ENCODE measurements at places on chromosomes 7 and 10. TPM values are rescaled to one million over a fixed set of nuclear protein-coding genes. Genes with fewer than 3 reads are reported as not detected.
A peak's percentile ranks its signal among the peaks of the same experiment; 100 is the strongest.

DNA sequence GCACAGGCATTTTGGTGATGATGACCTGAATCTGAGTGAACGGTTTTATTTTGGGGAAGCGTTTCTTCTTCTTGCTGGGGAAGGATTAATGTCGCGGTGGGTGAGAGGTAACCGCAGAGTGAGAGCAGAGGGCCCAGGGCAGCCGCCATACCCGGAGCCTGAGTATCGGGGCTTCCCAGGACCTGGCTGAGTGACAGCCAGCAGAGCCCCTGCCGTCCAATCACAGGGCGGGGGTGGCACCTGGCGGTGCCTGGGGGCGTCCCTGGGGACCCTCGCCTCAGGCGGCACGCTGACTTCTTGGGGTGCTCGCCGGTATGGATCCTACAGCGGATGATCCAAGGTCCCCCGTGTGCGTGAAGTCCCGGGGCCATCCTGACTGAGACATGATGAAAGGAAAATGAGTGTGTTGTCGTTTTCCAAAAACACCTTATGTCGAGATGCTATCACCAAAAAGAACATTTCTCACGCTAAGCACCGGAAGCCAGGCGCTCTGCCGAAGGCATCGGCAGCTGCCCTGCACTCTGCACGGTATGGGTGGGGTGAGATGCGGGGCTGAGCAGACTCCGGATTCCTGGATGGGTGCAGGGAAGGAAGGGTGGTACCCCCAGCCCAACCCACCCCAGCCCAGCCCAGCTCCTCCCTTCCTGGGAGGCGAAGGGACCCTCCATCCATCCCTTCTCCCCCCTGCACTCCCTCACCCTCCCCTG lies 227.9 kb upstream of the SHH start:
- H3K36me3 ChIP-seq, result no peaks in the 10 kb centered on the region
- no peak overlapping the region for H3K4me3 ChIP-seq
- no peaks in the 10 kb centered on the region for H3K27me3 ChIP-seq
- no peaks in the 10 kb centered on the region for H3K4me1 ChIP-seq

GRCh38 chr10:62724465-62724864 lies 80.1 kb upstream of the ADO start:
- DNase-seq, result no peak
- H3K4me1 ChIP-seq, result no peaks in the 10 kb centered on the region
- H3K27me3 ChIP-seq, result peaks cover 73% of the 10 kb centered on the region
- no peak overlapping the region for H3K27ac ChIP-seq
- no peaks in the 10 kb centered on the region for H3K36me3 ChIP-seq
- no peak overlapping the region for H3K4me3 ChIP-seq

GRCh38 chr7:127093340-127093739 lies 159.4 kb downstream of the GRM8 start:
- H3K4me1 ChIP-seq, result no peaks in the 10 kb centered on the region
- H3K27me3 ChIP-seq, result no peaks in the 10 kb centered on the region
- no peak overlapping the region for H3K27ac ChIP-seq
- H3K4me3 ChIP-seq, result no peak overlapping the region
- no peaks in the 10 kb centered on the region for H3K36me3 ChIP-seq

DNA sequence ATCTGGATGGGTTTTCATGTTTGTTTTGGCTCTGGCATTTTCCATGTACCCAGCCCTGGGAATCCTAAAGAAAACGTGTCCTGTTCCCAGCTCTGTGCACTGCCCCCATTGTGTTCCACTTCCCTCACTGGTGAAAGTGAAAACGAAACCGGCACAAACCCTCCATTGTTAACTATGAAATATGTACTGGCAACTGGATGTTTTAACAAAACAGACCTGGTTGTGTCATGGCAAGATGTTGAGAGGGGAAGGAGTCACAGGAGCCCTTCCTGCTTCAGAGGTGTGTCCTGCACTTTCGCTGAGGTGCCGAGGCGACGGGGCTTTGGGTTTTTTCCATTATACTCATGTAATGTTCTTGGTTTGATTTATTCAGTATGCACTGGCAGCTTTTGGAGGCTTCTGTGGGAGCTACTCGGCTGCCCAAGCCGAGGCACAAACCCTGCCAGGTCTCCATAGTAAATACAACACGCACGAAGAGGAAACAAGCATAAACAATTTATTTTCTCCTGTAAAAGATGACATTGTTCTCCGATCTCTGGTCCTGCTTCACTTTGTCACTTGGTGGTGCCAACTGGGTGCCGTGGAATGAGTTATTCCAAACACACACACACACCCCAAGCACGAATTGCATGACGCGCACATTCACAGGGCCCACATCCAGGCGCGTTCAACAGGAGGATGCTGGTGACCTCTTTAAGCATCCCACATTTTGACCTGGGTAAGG lies 118.2 kb downstream of the CDK6 start:
- no peaks in the 10 kb centered on the region for H3K27me3 ChIP-seq
- peak overlapping the region; percentile 78 for H3K4me3 ChIP-seq
- peak overlapping the region; percentile 93 for H3K27ac ChIP-seq
- peak; percentile 85 for DNase-seq
- H3K4me1 ChIP-seq, result peaks cover 20% of the 10 kb centered on the region

GRCh38 chr10:31090894-31091607 lies 59.4 kb upstream of the ZNF438 start:
- H3K27me3 ChIP-seq, result no peaks in the 10 kb centered on the region
- H3K4me1 ChIP-seq, result no peaks in the 10 kb centered on the region
- H3K36me3 ChIP-seq, result no peaks in the 10 kb centered on the region
- no peak overlapping the region for H3K27ac ChIP-seq
- no peak overlapping the region for H3K4me3 ChIP-seq

GRCh38 chr10:10533437-10533836 lies 484.2 kb upstream of the CELF2 start:
- DNase-seq, result peak; percentile 51
- H3K27me3 ChIP-seq, result no peaks in the 10 kb centered on the region
- H3K4me3 ChIP-seq, result no peak overlapping the region
- no peak overlapping the region for H3K27ac ChIP-seq
- H3K36me3 ChIP-seq, result no peaks in the 10 kb centered on the region

DNA sequence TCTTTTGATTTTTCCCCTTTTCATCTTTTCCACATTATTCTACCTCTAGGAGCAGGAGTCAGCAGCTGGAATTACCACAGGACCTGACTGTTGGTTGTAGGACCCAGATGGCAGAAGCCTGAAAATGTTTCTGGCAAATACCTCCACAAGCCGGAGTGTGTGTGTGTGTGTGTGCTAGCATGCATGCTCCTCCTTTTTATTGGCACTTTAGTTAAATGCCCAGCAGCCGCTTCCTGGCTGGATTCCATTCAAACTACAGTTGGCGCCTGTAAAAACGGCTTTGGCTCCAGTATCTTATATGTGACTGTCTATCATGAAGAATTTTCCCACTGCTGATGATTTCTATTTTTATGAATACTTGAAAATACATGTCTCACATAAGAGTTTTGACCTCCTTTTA lies 319.7 kb upstream of the SP4 start:
- no peak overlapping the region for H3K27ac ChIP-seq
- H3K4me3 ChIP-seq, result no peak overlapping the region
- H3K36me3 ChIP-seq, result no peaks in the 10 kb centered on the region
- no peaks in the 10 kb centered on the region for H3K4me1 ChIP-seq
- no peaks in the 10 kb centered on the region for H3K27me3 ChIP-seq

GRCh38 chr7:27196287-27196767 lies 3.6 kb downstream of the HOXA13 start:
- no peak overlapping the region for H3K4me3 ChIP-seq
- H3K27ac ChIP-seq, result no peak overlapping the region
- H3K27me3 ChIP-seq, result peaks cover 15% of the 10 kb centered on the region
- H3K36me3 ChIP-seq, result no peaks in the 10 kb centered on the region

- H3K27ac ChIP-seq, result peak overlapping the region; percentile 92
- no peaks in the 10 kb centered on the region for H3K36me3 ChIP-seq
- peaks cover 81% of the 10 kb centered on the region for H3K4me1 ChIP-seq
- DNase-seq, result peak; percentile 92
Observed at GRCh38 chr7:30470771-30471170, 7.8 kb downstream of the NOD1 start.

DNA sequence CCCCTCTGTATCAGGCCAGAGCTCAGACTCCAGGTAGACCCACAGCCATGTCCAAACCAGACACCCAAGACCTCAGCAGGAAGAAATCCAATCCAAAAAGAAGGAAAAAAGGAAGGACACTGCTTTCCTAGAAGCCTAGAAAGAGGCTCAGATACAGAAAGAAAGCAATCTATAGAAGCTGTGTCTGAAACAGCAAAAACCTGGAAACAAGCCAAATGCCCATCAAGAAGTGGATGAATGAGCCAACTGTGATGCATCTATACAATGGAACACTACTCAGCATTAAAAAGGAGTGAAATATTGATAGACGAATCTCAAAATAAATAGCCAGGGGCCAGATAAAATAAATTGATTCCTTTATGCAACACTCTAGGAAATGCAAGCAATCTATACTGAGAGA lies 31.6 kb downstream of the GRB10 start:
- DNase-seq, result no peak
- H3K27ac ChIP-seq, result no peak overlapping the region
- H3K4me3 ChIP-seq, result no peak overlapping the region

DNA sequence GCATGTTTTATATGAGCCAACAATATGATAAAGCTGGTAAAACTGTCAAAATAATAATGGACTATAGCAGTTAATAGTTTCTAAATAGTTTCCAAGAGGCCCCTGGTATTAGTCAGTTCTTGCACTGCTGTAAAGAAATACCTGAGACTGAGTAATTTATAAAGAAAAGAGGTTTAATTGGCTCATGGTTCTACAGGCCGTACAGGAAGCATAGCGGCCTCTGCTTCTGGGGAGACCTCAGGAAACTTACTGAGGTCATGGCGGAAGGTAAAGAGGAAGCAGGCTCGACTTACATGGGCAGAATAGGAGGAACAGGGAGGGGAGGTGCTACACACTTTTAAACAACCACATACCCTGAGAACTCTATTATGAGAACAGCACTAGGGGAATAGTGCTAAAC lies 104.6 kb downstream of the PPP1R9A start:
- H3K27ac ChIP-seq, result peak overlapping the region; percentile 57
- no peaks in the 10 kb centered on the region for H3K36me3 ChIP-seq
- no peaks in the 10 kb centered on the region for H3K27me3 ChIP-seq

GRCh38 chr7:138151731-138152577 lies 75.7 kb downstream of the AKR1D1 start:
- H3K27me3 ChIP-seq, result no peaks in the 10 kb centered on the region
- H3K27ac ChIP-seq, result no peak overlapping the region
- H3K4me3 ChIP-seq, result no peak overlapping the region
- no peaks in the 10 kb centered on the region for H3K36me3 ChIP-seq
- no peaks in the 10 kb centered on the region for H3K4me1 ChIP-seq
- DNase-seq, result no peak

DNA sequence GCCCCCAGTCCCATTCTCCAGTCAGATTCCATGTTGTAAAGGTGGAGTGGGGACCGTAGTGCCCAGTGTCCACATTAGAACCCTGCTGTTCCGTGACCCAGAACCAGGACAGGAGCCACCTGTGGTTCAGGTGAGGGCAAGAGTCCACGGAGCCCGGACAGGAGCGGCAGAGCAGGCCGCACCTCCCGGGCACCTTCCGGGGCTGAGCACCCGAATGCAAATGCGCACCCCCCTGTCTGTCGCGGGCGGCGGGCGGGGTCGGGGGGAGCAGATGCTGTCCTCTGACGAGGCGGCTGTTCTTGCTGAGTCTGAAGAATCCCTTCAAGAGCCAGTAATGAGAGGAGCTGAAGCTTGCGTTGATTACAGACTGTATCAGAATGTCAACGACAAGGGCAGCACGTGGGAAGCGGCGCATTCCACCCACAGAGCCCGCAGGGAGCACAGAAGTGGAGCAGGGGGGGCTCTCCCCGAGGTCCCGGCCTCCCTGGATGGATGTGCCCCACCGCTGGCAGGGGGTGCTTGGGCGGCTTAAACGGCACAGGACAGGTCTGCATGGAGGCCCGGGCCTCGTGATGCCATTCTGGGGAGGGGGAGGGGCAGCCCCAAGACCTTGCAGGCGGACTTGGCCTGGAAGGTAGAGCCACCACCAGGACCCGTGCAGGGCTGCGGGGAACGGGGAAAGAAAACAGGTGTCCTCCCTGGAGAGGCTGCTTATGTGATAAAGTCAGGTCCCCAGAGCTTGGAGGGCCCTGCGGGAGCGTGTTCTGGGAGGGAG lies 407.5 kb upstream of the RNF32 start:
- H3K4me1 ChIP-seq, result no peaks in the 10 kb centered on the region
- DNase-seq, result no peak
- H3K4me3 ChIP-seq, result no peak overlapping the region
- no peak overlapping the region for H3K27ac ChIP-seq
- no peaks in the 10 kb centered on the region for H3K27me3 ChIP-seq

- peak; percentile 49 for DNase-seq
- peaks cover 79% of the 10 kb centered on the region for H3K27me3 ChIP-seq
- no peaks in the 10 kb centered on the region for H3K4me1 ChIP-seq
- H3K36me3 ChIP-seq, result no peaks in the 10 kb centered on the region
- H3K4me3 ChIP-seq, result peak overlapping the region; percentile 67
Observed at GRCh38 chr10:101120884-101121653, 10.0 kb upstream of the TLX1 start.

DNA sequence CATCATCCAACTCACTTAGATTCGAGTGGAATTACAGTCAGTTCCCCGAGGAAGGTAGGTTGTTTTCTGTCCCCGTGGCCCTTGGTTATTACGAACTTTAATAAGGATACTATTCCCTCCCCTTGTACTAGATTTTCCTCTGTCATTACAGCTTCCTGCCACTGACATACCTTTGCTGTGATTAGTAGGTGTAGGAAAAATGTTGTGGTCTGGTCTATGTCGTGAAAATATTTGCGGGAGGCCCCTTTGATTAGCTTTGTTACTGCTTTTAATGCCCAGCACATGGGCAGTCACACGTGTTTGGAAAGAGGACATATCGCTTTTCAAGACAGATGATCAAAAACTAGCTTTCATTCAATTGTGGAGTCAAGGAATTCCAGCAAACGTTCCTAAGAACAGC lies 92.2 kb downstream of the GATA3 start:
- no peaks in the 10 kb centered on the region for H3K36me3 ChIP-seq
- no peak overlapping the region for H3K27ac ChIP-seq

GRCh38 chr7:43450894-43451293 lies 132.0 kb upstream of the STK17A start:
- DNase-seq, result no peak
- no peaks in the 10 kb centered on the region for H3K36me3 ChIP-seq
- H3K27me3 ChIP-seq, result no peaks in the 10 kb centered on the region
- H3K4me3 ChIP-seq, result no peak overlapping the region
- H3K4me1 ChIP-seq, result peaks cover 6% of the 10 kb centered on the region
- no peak overlapping the region for H3K27ac ChIP-seq

DNA sequence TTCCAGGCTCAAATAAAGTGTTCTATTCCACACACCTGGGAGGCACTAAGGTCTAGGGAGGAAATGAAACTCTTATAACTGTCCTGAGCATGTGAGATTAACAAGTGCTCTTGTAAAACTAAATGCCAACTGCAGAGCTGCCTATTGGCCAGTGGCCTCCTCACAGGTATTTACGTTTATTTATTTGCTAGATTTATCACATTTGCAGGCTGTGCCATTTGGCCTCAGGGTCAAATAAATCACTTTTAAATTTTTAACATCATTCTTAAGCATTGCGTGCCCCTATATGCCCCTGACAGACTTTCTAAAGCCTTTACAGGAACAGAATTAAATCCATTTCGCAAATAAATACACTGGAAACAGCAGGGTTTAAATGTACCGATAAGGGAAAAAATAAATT lies 381.8 kb upstream of the NFE2L3 start:
- H3K4me3 ChIP-seq, result no peak overlapping the region
- no peak for DNase-seq
- no peak overlapping the region for H3K27ac ChIP-seq
- no peaks in the 10 kb centered on the region for H3K36me3 ChIP-seq

GRCh38 chr10:114043532-114044246 lies at the start of gene ADRB1:
ADRB1 (plus strand) TSS chr10:114043866; CDS start chr10:114044133, 267 bp downstream.
- no peak within 1 kb of the TSS for H3K27ac ChIP-seq
- H3K4me3 ChIP-seq, result peak within 1 kb of the TSS; percentile 12
- peaks cover 74% of the 10 kb centered on the region for H3K27me3 ChIP-seq
- peak; percentile 54 for DNase-seq
- H3K36me3 ChIP-seq, result no peaks in the 10 kb centered on the region

Gene ARPC1B
- 630 TPM for total RNA-seq

Gene AKR1C4
- total RNA-seq, result not detected

Gene DENND10
- 91.3 TPM for total RNA-seq

All from GM23248 (cell line).